ENCODE measurements at places on chromosomes 12 and 14.

DNA sequence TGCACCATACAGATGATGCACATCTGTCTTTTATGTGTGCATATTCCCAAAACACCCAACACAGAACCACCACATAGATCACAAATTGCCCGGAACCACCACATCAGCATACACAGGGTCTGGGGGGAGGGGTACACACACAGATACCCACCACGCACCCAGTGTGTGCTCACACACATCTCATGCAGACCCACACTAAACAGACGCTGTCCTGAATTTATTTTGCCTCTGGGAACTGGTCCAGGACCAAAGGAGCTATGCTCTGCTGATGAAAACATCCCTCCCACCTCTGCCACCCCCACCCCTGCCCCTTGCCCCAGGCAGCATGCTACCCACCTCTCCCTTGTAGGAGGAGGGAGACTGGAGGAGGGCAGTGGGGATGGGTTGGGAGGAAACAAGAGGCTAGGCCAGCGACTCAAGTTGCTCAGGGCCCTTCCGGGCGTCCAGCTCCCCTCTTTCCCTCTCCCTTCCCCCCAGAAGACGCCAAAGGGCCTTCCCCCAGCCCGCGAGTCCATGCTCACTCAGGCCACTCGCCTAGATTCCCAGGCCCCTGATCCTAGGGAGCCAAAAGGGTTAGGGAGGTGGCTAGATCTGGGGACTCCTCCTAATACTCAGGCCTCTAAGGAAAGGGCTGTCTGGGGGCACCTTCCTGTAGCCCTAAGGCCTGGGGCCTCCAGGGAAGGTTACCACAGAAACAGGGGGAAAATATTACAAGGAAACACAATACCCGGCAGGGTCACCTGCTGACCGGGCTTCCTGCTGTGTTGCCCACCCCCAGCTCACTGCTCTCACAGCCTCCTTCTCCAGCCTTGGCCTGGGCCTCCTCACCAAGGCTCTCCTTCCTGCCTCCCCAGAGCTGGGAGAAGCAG lies 3.1 kb downstream of the HDAC7 start:
- DNase-seq = no peak

DNA sequence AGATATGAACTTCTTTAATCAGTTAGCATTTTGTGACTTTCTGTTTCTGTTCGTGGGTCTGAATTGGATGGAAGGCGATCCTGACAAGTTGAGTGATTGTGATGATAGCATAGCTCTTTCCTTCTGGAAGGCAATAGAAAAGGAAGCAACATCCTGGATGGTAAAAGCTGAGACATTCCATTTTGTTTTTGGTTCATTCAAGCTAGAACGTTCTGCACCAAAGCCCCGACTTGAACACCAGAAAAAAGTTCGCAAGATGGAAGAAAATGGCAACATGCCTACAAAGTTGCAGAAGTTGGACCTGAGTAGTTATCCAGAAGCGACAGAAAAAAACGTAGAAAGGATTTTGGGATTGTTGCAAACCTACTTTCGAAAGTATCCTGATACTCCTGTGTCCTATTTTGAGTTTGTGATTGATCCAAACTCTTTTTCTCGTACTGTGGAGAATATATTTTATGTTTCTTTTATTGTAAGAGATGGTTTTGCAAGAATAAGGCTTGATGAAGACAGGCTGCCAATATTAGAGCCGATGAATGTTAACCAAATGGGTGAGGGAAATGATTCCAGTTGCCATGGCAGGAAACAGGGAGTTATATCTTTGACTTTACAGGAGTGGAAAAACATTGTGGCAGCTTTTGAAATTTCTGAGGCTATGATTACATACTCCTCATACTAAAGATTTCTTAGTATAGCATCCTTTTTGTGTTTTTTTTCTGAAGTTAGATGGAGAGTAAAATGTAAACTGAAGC lies 896 bp downstream of the EID3 start:
- DNase-seq = no peak

GRCh38 chr12:71772735-71773134 lies 18.1 kb downstream of the RAB21 start:
- no peak for DNase-seq

DNA sequence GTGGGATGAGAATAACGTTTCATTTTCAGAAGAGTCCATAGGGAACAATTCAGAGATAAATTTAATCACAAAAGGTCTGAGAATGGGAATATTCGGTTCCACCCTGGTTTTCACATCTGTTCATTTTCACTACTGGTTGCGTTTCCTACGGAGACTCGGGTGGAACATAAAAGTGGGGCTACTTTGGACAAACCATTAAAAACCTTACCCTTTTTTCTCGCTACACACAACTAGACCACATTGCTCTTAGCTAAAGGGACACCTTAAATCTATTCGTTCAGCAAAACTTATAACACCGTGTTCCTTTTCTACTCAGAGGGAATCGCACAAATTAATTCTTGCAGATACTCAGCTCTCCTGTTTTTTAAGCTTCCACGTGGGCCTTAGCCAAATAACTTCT lies 1.0 kb upstream of the SUDS3 start:
- no peak for DNase-seq

- DNase-seq = no peak
Observed at GRCh38 chr12:17992002-17992656, 97.9 kb downstream of the RERGL start.

GRCh38 chr12:126897778-126898177 lies 1369.2 kb upstream of the TMEM132C start:
- DNase-seq = no peak
